ENCODE measurements at places on chromosomes 2 and 18.

GRCh38 chr2:208406474-208407451 is at the start of gene PTH2R:
TSS of gene PTH2R (plus strand) at chr2:208406792. CDS start at chr2:208407044, 252 bp downstream.
- no peak for DNase-seq

- no peak for DNase-seq
These were observed 40.8 kb downstream of the BCL11A start for GRCh38 chr2:60512641-60513040.

- no peak for DNase-seq
These were observed 530.0 kb downstream of the BCL11A start for GRCh38 chr2:60023256-60023985.

DNA sequence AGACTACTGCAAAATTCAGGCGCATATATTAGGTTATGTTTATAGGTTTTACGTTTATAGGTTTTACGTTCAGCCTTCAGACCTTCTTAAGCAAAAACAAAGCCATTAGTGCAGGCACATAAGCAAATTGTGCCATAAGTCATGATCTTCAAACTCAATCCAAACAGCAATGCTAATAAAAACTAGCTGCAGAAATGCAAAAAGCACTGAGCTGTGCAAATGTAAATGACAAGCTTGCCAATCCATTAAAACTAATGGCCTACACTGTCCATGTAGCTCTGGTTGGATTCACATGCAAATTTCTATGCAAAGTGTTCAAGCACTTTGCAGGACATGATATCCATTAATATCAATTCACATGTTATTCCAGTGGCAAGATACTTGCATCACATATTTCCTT is 50.9 kb downstream of the LRPPRC start:
- DNase-seq: no peak

- no peak for DNase-seq
These were observed 135.1 kb downstream of the ACTR3 start for GRCh38 chr2:114025030-114025429.

DNA sequence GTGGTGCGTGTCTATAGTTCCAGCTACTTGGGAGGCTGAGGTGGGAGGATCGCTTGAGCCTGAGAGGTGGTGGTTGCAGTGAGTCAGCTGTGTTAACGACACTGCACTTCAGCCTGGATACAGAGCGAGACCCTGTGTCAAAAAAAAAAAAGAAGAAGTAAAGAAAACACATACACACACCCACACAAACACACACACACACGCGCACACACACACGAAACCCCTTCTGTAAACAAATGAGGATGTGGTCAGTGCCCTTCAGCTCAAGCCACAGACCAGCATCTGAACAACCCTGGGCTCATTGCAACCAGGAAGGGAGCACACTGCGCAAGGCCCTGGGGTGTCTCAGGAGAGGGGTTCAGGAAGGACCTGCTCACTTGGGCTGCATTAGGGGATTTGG is 47.9 kb upstream of the KCNF1 start:
- DNase-seq: no peak

DNA sequence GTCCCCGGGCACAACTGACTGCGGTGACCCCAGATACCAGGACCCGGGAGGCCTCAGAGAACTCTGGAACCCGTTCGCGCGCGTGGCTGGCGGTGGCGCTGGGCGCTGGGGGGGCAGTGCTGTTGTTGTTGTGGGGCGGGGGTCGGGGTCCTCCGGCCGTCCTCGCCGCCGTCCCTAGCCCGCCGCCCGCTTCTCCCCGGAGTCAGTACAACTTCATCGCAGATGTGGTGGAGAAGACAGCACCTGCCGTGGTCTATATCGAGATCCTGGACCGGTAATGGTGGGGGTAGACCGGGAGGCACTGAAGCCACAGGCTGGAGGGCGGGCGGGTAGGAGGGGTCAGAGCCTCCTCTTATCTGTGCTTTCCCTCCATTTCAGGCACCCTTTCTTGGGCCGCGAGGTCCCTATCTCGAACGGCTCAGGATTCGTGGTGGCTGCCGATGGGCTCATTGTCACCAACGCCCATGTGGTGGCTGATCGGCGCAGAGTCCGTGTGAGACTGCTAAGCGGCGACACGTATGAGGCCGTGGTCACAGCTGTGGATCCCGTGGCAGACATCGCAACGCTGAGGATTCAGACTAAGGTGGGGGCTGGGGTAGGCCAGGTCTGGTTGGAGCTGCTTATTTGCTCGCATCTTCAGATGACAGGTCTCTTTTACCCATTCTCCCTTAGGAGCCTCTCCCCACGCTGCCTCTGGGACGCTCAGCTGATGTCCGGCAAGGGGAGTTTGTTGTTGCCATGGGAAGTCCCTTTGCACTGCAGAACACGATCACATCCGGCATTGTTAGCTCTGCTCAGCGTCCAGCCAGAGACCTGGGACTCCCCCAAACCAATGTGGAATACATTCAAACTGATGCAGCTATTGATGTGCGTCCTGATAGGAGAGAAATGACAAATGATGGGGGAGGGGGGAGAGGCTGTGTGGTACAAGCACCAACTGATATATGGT is 780 bp downstream of the HTRA2 start:
- peak; percentile 52 for DNase-seq

- DNase-seq: no peak
These were observed 17.1 kb downstream of the CREB1 start for GRCh38 chr2:207546822-207547221.

- no peak for DNase-seq
These were observed 6.5 kb downstream of the TEX261 start for GRCh38 chr2:70988151-70988550.

GRCh38 chr2:45391866-45392265 is 219.2 kb downstream of the SRBD1 start:
- no peak for DNase-seq

GRCh38 chr2:19682493-19682892 is 219.3 kb downstream of the TTC32 start:
- DNase-seq: no peak

- peak; percentile 34 for DNase-seq
These were observed 56.5 kb downstream of the EMX1 start for GRCh38 chr2:72973566-72974435.

- DNase-seq: no peak
These were observed 58.3 kb downstream of the HPCAL1 start for GRCh38 chr2:10360850-10361588.

DNA sequence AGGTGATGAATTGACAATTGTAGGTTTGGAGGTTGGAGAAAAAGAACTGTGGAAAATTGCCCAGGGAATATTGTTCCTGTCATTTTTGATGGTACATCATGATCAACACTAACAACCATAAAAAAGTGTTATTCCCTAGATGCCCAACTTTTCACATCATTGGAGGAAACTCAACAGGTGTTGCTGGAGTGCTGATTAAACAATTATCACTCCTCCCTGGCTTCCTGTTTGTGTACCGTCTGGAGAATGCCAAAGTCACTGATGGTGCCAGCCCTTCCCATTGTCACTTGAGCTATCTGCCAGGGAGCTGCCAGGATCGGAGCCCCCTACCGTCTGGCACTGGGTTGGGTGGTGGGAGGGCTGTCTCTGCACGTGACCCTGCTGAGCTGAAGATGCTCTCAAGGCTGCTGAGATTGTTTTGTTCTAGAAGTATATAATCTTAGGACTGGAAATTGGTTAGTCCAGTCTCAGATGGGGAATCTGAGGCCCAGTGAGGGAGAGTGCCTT is 156.9 kb downstream of the PRKCE start:
- no peak for DNase-seq

GRCh38 chr2:143623231-143623908 is 494.2 kb downstream of the ARHGAP15 start:
- no peak for DNase-seq

GRCh38 chr2:189751080-189751658 is 11.4 kb downstream of the OSGEPL1 start:
- DNase-seq: peak; percentile 57
